ENCODE measurements at places on chromosomes 5 and 9. TPM values are rescaled to one million over a fixed set of nuclear protein-coding genes. Genes with fewer than 3 reads are reported as not detected.

HMMR gene
- 94.5 TPM for total RNA-seq

GNA14 gene
- 1.1 TPM for total RNA-seq

ELOVL7 gene
- 24.3 TPM for total RNA-seq

C5orf34 gene
- total RNA-seq, result 22.6 TPM

COL27A1 gene
- 0.83 TPM for total RNA-seq

TEX10 gene
- total RNA-seq, result 21.6 TPM

TSSK1B gene
- total RNA-seq, result not detected

SH3TC2 gene
- total RNA-seq, result 38.8 TPM

CER1 gene
- total RNA-seq, result not detected

Data from PC-9 (cell line).